ENCODE measurements at places on chromosomes 1 and 21. TPM values are rescaled to one million over a fixed set of nuclear protein-coding genes. Genes with fewer than 3 reads are reported as not detected.

GRCh38 chr1:153711026-153711425 is 16.8 kb upstream of the INTS3 start:
- no peak for DNase-seq

Gene SPTA1
- polyA plus RNA-seq = not detected

Gene SLAMF1
- not detected for polyA plus RNA-seq

Gene HFM1
- not detected for polyA plus RNA-seq

DNA sequence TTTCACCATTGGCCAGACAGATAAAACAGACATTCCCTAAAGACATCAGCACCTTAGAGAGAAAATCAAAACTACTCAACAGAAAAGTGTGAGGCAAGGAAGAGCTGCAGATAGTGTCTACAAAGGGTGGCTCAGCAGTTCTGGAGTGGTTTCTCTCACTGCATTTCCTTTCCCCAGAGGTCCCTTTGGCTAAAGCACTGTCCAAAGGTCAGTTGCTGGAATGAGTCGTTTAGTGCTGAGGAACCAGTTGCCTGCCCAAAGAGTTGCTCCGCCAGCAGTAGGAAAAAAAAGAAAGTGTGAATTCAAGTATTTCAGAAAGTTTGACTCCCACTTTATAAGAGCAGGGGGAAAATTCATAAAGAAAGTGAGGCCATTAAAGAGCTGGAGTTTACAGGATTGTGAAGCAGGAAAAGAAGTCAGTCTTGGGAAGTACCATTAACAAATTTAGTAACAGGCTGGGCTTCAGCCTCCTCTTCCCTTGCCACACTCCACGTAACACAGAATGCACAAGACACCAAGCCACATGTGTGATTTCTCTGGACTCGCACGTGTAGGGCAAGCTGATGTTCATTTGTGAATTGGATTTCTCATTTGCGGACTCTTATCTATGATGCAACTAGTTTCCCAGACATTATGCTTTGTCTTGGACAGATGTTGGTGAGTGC is 122.2 kb downstream of the RUNX1 start:
- no peak for DNase-seq

DNA sequence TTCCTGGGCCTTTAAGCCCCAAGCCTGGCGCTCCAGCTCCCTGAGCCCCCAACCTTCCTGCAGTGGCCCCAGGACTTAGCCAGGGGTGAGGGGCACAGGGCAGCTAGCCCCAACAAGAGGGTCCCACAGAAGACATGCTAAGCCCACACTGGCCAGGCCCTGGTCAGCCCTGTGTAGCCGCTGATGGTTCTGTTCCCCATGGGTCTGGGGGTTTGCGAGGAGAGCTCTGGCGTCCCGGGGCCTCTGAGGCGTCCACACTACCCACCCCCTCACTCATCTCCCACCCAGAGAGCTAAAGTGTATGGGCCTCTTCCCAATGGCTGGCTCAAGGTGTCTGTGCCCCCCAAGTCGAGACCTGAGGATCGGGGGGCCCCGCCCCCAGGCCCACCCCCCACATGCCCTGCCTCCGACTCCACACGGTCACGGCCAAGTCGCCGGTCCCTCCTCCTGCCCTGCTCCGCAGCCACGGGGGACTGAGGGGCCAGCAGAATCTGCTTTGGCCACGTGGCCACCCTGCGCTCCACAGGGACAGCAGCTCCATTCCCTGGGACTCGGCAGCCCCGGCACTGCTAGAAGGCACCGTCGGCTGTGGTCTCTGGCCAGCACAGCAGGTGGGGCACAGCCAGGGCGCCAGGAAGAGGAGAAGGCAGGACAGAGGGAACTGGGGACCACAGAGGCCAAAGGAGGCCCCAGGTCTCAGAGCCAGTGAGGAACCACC is 7.8 kb downstream of the TNFRSF18 start:
- DNase-seq = no peak

- no peak for DNase-seq
Measured at GRCh38 chr21:43211760-43212115, 42.9 kb downstream of the CRYAA start.

- no peak for DNase-seq
Measured at GRCh38 chr1:26372039-26372438, 511 bp downstream of the ZNF683 start.
